ENCODE measurements at places on chromosomes 2 and 18.

- H3K4me1 ChIP-seq = peaks cover 11% of the 10 kb centered on the region
- H3K4me3 ChIP-seq = no peak overlapping the region
- H3K36me3 ChIP-seq = no peaks in the 10 kb centered on the region
- H3K27ac ChIP-seq = no peak overlapping the region
Measured at GRCh38 chr18:34544930-34545329, 165.2 kb upstream of the DTNA start.

GRCh38 chr2:233352141-233352842 lies 2.0 kb upstream of the DGKD start:
- no peaks in the 10 kb centered on the region for H3K36me3 ChIP-seq
- no peaks in the 10 kb centered on the region for H3K27me3 ChIP-seq
- peaks cover 4% of the 10 kb centered on the region for H3K4me1 ChIP-seq
- DNase-seq = no peak

DNA sequence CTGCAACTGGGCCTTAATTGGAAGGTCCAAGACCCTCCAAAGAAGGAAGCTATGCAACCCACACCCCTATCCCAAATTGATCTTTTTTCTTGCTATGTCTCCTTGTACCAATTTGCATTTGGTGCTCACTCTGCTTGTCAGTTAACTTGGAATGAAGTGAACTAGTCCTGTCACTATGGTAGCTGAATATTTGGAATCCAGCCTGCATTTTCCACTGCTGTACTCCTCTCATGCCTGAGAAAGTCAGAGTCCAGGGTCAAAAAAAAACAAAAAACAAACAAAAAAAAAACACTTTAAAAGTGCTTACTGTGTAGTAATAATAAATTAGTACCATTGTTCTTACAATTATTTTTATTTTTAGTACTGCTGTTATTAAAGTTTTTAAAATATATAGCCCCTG lies 462.8 kb upstream of the SLC8A1 start:
- no peaks in the 10 kb centered on the region for H3K4me1 ChIP-seq
- H3K27ac ChIP-seq = no peak overlapping the region
- no peaks in the 10 kb centered on the region for H3K27me3 ChIP-seq
- peak; percentile 7 for DNase-seq
- H3K36me3 ChIP-seq = no peaks in the 10 kb centered on the region

DNA sequence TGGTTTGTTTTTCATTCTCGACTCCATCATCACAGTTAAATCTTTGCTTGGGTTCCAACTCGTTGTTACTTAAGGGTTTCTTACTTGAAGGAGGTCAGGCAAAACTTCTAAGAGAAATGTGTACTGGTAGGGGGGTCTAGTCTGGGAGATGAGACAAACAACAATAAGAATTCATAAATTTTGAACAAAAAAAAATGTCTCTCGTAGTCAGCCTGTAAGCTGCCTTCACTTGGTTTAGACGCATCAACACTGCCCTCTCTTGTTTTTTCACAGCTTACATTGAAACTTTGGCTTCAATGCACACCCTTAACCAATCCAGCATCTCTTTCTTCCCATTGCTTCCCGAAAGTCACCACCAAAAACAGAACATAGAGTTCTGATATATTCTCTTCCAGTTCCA lies 576.4 kb upstream of the PIK3C3 start:
- H3K4me3 ChIP-seq = no peak overlapping the region
- no peaks in the 10 kb centered on the region for H3K36me3 ChIP-seq
- no peaks in the 10 kb centered on the region for H3K4me1 ChIP-seq
- H3K27ac ChIP-seq = no peak overlapping the region
- H3K27me3 ChIP-seq = no peaks in the 10 kb centered on the region

- no peak for DNase-seq
- no peaks in the 10 kb centered on the region for H3K4me1 ChIP-seq
- H3K36me3 ChIP-seq = no peaks in the 10 kb centered on the region
- H3K27me3 ChIP-seq = no peaks in the 10 kb centered on the region
- no peak overlapping the region for H3K27ac ChIP-seq
- H3K4me3 ChIP-seq = no peak overlapping the region
Measured at GRCh38 chr2:6887751-6888192, 10.2 kb downstream of the RSAD2 start.

DNA sequence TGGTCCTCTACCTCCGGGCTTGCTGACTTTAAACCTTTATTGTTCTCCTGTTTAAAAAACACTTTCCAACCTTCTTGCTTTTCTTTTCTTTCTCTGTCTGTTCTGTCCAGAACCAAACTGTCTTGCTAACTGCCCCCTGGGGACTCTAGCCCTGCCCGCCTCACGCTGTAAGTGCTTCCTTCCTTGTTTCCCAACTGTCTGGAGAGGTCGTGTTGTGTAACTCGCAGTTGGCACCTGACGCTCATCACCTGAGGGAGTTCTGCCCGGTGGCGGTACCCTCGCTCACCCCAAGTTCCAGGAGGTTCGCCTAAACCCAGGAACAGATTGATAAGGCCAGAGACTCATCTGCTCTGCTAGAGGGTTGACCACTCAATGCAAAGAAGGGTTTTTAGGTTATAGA lies 123.4 kb downstream of the MTCL1 start:
- DNase-seq = no peak
- no peaks in the 10 kb centered on the region for H3K27me3 ChIP-seq
- no peaks in the 10 kb centered on the region for H3K4me1 ChIP-seq
- no peaks in the 10 kb centered on the region for H3K36me3 ChIP-seq

GRCh38 chr18:79487183-79487800 lies 91.6 kb downstream of the NFATC1 start:
- no peaks in the 10 kb centered on the region for H3K36me3 ChIP-seq
- H3K27me3 ChIP-seq = no peaks in the 10 kb centered on the region
- peaks cover 28% of the 10 kb centered on the region for H3K4me1 ChIP-seq
- H3K4me3 ChIP-seq = no peak overlapping the region

- no peaks in the 10 kb centered on the region for H3K4me1 ChIP-seq
- H3K36me3 ChIP-seq = peaks cover 53% of the 10 kb centered on the region
- H3K27me3 ChIP-seq = no peaks in the 10 kb centered on the region
- H3K27ac ChIP-seq = no peak overlapping the region
- H3K4me3 ChIP-seq = no peak overlapping the region
Measured at GRCh38 chr2:73859721-73860586, 31.2 kb downstream of the STAMBP start.

- no peak overlapping the region for H3K4me3 ChIP-seq
- no peaks in the 10 kb centered on the region for H3K36me3 ChIP-seq
- DNase-seq = no peak
- H3K27ac ChIP-seq = no peak overlapping the region
Measured at GRCh38 chr2:225120186-225120585, 77.9 kb upstream of the DOCK10 start.

DNA sequence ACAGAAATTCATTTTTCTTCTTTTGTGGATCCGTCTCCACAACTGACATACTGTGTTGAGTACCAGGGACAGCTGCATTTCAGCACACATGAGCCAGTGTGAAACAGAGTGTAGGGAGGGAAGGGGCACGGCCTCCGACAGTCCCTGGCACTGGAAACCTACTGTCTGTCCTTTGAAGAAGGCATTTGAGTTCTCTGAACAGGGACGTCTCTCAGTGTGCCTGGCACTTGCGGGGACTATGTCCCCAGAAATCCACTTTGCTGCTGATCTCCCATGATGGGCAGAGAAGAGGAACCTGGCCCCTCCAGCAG lies 48.1 kb downstream of the PLB1 start:
- H3K4me1 ChIP-seq = peaks cover 6% of the 10 kb centered on the region
- no peaks in the 10 kb centered on the region for H3K36me3 ChIP-seq
- no peak overlapping the region for H3K27ac ChIP-seq
- H3K4me3 ChIP-seq = no peak overlapping the region

- H3K27me3 ChIP-seq = no peaks in the 10 kb centered on the region
- H3K27ac ChIP-seq = no peak overlapping the region
- no peak overlapping the region for H3K4me3 ChIP-seq
- peaks cover 9% of the 10 kb centered on the region for H3K4me1 ChIP-seq
Measured at GRCh38 chr2:174800436-174801205, 36.3 kb upstream of the CHRNA1 start.

DNA sequence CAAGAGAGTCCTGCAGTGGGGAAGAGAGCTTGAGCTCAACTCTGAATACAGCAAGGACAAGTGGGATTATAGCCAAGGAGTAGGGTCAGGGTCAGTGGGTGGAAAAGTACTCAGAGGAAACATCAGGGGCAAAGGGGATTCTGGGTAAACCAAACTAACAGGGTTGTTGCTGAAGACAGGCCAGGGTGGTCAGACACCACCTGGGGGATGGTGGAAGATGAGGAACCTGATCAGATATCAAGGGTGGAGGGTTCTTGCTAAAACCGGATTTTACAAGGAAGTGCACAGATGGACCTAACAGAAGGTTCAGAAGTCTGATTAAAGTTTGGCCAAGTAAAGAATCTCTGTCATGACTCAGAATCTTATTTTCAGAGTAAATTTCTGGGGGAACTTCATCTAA lies 16.5 kb downstream of the OSBPL1A start:
- no peaks in the 10 kb centered on the region for H3K27me3 ChIP-seq
- no peaks in the 10 kb centered on the region for H3K4me1 ChIP-seq
- no peak overlapping the region for H3K27ac ChIP-seq
- no peak for DNase-seq
- peaks cover 3% of the 10 kb centered on the region for H3K36me3 ChIP-seq
- H3K4me3 ChIP-seq = no peak overlapping the region

DNA sequence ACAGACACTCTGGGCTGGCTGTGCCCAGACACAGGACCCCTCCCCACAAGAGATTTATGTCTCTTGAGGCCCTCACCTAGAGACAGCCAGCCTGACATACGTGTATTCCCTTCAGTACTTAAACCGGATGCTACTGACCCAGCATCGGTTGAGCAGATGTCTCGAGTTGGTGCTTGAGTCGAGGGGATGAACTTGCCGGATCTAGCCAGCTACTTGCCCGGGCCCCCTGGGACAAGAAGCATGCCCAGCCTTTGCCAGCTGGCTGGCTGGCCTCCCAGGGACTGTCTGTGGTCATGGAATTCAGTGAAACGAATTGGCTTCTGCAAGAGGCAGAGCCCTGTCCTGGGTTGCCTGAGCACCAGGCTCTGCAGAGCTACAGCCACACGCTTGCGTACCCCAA lies 36.0 kb downstream of the DNMT3A start:
- DNase-seq = no peak
- H3K27me3 ChIP-seq = no peaks in the 10 kb centered on the region
- peaks cover 16% of the 10 kb centered on the region for H3K4me1 ChIP-seq
- H3K36me3 ChIP-seq = no peaks in the 10 kb centered on the region
- no peak overlapping the region for H3K4me3 ChIP-seq

DNA sequence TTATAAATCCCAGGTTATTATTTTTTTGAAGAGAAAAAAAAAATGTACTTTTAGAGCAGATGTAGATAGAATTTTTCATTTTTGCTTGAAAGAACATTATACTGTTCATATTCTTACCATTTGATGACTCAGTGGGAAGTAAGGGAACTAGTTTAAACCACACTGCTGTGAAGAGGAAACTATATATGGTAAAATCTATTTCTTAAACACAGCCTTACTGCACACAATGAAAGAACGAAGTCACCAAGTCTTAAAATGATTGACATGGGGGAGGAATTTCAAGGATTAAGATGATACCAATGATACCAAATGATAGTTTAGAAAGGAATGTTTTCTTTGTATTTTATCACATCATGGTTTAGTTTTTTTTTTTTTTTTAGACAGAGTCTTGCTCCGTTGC lies 5.0 kb downstream of the ACTR2 start:
- peaks cover 9% of the 10 kb centered on the region for H3K36me3 ChIP-seq
- peaks cover 5% of the 10 kb centered on the region for H3K4me1 ChIP-seq
- H3K27ac ChIP-seq = no peak overlapping the region
- H3K4me3 ChIP-seq = no peak overlapping the region
- H3K27me3 ChIP-seq = no peaks in the 10 kb centered on the region

GRCh38 chr2:199405241-199405640 lies 52.5 kb downstream of the SATB2 start:
- no peak overlapping the region for H3K27ac ChIP-seq
- no peaks in the 10 kb centered on the region for H3K4me1 ChIP-seq
- no peaks in the 10 kb centered on the region for H3K36me3 ChIP-seq
- no peaks in the 10 kb centered on the region for H3K27me3 ChIP-seq

All from lung (tissue), 17 donors.